ENCODE measurements at places on chromosomes 1 and 21. TPM values are rescaled to one million over a fixed set of nuclear protein-coding genes. Genes with fewer than 3 reads are reported as not detected.

DNA sequence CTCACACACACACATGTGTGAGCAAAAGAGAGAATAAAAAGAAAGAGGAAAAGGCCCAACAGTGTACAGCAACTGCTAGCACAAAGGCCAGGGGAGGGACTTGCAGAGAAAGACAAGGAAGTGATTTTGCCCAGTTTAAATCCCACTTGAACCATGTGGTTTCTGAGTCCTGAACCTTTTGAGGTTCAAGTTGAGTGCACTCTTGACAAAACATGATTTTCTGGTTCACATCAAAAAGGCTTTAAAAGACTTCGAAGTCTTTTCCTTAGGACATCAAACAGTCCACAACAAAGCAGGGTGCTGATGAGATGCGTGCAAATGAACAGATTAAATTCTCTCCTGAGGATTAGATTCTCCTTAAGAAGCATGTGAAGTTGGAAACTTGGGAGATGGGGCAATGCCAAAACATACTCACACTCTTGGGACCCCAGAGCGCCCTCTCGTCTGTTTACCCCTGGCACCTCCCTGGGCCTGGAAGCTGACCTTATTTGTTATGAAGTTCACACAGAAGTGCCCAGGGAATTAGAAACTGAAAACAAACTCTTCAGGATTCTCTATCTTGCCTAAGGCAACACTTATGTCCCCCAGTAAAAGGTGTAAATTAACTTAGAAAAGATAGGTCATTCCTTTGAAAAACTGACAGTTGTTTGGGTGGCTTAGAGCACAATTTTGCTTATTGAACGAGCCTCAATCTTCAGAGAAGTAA is 31.5 kb downstream of the RNF220 start:
- no peak for DNase-seq

GRCh38 chr1:2199042-2199810 is 4.7 kb upstream of the FAAP20 start:
- peak; percentile 96 for DNase-seq

- DNase-seq, result no peak
Observed at GRCh38 chr1:19739628-19740027, 60.1 kb downstream of the TMCO4 start.

GRCh38 chr1:87393445-87394085 is 64.9 kb downstream of the LMO4 start:
- DNase-seq, result no peak

Gene TARS2
- 10.6 TPM for total RNA-seq

Gene ZBTB40
- total RNA-seq, result 24.9 TPM

Gene SELENBP1
- 66.3 TPM for total RNA-seq

Measured in aorta (tissue), 5 donors.